ENCODE measurements at places on chromosomes 4 and X.

DNA sequence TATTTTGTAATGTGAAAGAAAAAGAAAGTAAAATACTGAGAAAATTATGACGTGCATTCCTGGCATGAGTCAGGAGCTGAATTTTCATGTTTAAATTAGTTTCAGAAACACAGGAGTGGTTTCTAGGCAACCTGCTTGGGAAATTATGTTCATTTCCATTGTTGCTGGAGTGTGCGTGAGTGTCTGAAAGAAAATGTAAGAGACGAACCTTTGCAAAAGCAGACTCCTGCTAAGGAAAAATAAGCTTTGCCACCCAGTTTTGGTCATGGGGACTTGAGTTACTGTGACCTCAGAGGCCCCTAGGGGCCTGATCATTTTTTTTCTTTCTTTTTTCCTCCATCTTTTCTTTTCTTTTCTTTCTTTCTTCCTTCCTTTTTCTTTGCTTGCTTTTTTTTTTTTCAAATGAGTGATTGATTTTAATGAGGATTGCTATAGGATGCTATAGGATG lies 18.8 kb upstream of the CHRNA9 start:
- H3K36me3 ChIP-seq: peaks cover 2% of the 10 kb centered on the region
- peak overlapping the region; percentile 74 for H3K4me3 ChIP-seq
- peaks cover 9% of the 10 kb centered on the region for H3K4me1 ChIP-seq
- no peak for DNase-seq

DNA sequence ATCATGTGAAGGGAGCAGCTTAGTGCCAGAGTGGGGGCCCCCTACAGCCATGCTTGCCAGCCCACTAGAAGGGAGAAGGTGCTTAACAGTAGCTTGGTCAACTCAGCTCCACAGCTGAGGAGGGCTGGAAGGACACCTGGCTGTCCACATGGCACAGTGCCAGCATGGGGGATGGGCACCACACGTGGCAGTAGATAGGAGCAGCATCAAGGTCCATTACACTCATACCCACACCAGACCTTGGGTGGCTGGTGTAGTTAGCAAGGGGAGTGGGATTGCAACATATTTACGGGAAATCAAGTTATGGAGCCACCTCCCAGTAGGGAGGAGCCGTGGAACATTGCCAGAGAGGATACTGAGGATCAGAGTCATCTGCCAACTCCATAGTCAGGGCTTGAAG lies 37.9 kb upstream of the SLC4A4 start:
- no peak for DNase-seq
- peaks cover 12% of the 10 kb centered on the region for H3K4me1 ChIP-seq
- H3K27me3 ChIP-seq: no peaks in the 10 kb centered on the region

DNA sequence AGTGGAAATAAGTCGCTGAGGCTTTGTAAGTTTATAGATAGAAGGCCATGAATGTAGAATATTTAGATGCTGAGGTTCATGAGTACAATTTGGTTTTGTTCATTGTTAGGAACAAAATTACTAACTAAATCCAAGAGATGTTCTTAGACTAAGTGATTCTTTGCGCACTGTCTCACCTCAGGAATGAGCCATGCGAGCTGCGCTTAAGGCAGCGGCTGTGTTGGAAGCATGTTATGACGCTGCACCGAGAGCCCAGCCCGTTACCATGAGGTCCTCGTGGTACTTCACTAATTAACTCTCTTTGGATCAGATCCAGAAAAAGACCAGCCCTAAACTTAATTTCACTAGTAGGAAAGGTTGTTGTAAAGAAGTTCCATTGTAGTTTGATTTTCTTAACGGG lies 166.2 kb downstream of the RAPGEF2 start:
- peaks cover 5% of the 10 kb centered on the region for H3K36me3 ChIP-seq
- H3K4me3 ChIP-seq: no peak overlapping the region
- no peaks in the 10 kb centered on the region for H3K27me3 ChIP-seq
- H3K27ac ChIP-seq: no peak overlapping the region
- no peak for DNase-seq

DNA sequence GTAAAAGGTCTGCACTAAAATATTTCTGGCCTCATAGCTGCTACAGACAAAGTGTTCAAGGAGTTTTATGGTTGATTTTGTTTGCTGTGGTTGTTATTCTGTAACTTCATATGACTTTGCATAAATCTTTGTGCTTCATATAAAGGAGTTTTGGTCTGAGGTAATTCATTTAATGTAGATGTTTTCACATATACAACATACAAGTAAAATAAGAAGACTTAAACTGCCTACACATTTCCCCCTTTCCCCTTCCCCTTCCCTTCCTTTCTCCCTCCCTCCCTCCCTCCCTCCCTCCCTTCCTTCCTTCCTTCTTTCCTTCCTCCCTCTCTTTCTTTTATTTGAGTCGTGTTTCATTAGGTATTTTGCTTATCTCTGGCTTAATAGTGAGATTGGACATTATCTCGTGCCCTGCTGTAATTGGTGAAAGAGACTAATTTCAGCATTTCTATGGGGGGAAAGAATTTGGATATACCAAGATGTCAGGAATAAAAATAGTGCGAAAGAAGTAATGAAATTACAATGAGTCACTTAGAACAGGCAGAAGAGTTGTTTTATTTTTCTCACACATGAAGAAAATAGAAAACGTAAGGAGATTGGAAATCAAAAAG lies 144.9 kb upstream of the MAD2L1 start:
- H3K27ac ChIP-seq: no peak overlapping the region
- H3K36me3 ChIP-seq: no peaks in the 10 kb centered on the region
- no peaks in the 10 kb centered on the region for H3K27me3 ChIP-seq
- H3K4me1 ChIP-seq: no peaks in the 10 kb centered on the region
- H3K4me3 ChIP-seq: no peak overlapping the region

DNA sequence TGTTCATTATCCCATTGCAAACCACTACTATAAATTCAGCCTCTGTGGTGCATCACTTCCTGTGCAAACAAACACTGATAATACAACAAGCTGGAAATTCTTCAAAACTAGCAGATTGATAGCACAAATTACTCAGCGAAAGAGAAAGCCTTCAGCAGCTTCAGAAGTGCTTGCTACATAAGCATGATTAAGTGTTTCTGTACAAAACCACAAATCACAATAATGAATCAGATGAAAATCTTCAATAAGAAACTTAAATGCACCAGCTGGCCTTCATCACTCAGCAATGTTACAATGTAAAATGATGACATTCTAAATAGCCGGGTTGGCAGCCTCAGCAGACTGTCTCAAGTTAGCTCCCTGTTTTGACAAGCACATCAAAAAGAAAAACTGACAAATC lies 262.2 kb downstream of the SPOCK3 start:
- H3K4me3 ChIP-seq: no peak overlapping the region
- H3K27ac ChIP-seq: no peak overlapping the region
- H3K36me3 ChIP-seq: no peaks in the 10 kb centered on the region
- H3K4me1 ChIP-seq: no peaks in the 10 kb centered on the region
- DNase-seq: no peak

DNA sequence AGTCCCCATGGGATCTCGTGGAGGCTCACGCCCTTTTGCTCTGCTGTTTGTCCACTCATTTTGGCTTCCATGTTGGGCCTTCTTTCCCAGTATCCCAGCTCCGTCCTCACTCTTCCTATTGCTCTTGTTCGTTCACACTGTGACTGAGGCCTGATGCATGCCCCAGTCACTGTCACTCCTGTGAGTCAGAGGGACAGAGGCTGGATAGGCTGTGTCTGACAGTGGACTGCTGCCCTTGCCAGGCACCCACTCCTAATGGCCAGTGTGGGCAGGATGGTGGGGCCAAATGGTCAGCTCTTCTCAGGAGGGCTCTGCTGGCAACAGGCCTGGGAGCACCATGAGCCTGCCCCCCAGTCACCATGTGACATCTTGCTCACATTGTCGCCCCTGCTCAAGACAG lies 40.0 kb downstream of the HADH start:
- H3K4me3 ChIP-seq: no peak overlapping the region
- H3K27ac ChIP-seq: peak overlapping the region; percentile 90
- no peaks in the 10 kb centered on the region for H3K27me3 ChIP-seq
- peaks cover 8% of the 10 kb centered on the region for H3K4me1 ChIP-seq

- no peak overlapping the region for H3K4me3 ChIP-seq
- peaks cover 52% of the 10 kb centered on the region for H3K36me3 ChIP-seq
- H3K27ac ChIP-seq: no peak overlapping the region
- no peak for DNase-seq
Measured at GRCh38 chrX:2618516-2618915, 72.6 kb upstream of the CD99 start.

- H3K27ac ChIP-seq: no peak overlapping the region
- H3K4me1 ChIP-seq: no peaks in the 10 kb centered on the region
- H3K4me3 ChIP-seq: no peak overlapping the region
- peaks cover 29% of the 10 kb centered on the region for H3K27me3 ChIP-seq
- peaks cover 3% of the 10 kb centered on the region for H3K36me3 ChIP-seq
Measured at GRCh38 chr4:176300565-176300964, 19.2 kb upstream of the SPCS3 start.

DNA sequence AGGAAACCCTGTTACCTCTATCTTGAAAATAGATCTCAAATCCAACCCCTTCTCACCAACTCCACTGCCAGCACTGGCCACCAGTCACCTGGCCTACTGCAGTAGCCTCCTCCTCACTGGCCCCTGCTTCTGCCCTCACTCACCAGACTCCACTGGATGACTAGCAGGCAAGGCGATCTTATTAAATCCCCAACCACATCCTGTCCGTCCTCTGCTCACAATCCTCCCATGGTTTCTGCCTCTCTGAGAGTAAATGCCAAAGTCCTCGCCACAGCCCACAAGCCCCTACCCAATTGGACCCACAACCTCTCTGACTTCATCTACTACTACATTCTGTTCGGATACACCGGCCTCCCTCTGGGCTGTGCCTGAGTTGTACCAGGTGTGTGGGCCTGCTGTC lies 5.4 kb upstream of the PIM2 start:
- no peak for DNase-seq
- H3K27me3 ChIP-seq: no peaks in the 10 kb centered on the region
- H3K36me3 ChIP-seq: peaks cover 65% of the 10 kb centered on the region
- peaks cover 19% of the 10 kb centered on the region for H3K4me1 ChIP-seq
- peak overlapping the region; percentile 24 for H3K4me3 ChIP-seq
- H3K27ac ChIP-seq: peak overlapping the region; percentile 97

GRCh38 chr4:152735396-152735859 lies 44.1 kb downstream of the TIGD4 start:
- H3K27ac ChIP-seq: no peak overlapping the region
- no peak overlapping the region for H3K4me3 ChIP-seq
- no peaks in the 10 kb centered on the region for H3K36me3 ChIP-seq
- H3K4me1 ChIP-seq: peaks cover 3% of the 10 kb centered on the region
- no peak for DNase-seq
- H3K27me3 ChIP-seq: peaks cover 4% of the 10 kb centered on the region

DNA sequence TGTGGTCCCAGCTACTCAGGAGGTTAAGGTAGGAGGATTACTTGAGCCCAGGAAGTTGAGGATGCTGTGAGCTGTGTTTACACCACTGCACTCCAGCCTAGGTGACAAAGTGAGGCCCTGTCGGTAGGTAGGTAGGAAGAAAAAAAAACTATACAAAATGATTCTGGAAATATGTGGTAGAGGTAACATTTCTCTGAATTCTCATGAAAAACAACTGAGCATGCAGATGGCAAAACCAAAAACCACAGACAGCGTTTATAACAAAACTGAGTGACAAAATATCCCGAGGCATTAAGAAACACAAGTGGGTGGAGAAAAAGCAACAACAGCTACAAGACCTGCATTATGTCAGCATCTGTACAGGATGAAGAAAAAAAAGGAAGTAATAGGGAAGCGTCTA lies 211.7 kb downstream of the DLG3 start:
- H3K36me3 ChIP-seq: no peaks in the 10 kb centered on the region
- no peak overlapping the region for H3K4me3 ChIP-seq
- DNase-seq: no peak
- no peaks in the 10 kb centered on the region for H3K27me3 ChIP-seq
- peaks cover 7% of the 10 kb centered on the region for H3K4me1 ChIP-seq

DNA sequence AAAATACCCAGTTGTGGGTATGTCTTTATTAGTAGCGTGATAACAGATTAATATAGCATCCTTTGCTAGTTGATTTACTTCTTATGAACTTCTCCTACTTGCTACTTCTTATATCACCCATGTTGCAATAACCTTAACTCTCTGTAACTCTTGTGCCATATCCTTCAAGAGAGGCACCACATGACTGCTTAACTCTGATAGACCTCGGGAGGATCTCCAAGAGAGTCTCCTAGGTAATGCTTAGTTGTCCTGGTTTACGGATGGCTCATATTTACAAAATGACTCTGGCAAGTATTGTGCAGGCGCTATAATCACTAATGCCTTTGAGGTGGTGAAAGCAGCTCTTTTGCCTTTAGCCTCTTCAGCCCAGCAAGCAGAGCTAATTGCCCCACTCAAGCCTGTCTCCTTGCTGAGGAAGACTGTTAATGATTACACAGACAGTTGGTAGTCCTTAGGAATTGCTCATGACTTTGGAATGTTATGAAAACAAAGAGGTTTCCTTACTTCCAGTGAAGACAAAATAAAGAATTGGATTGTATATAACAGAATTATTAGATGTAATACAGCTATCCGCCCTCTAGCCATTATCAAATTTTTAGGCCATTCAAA lies 1305.8 kb downstream of the PCDH7 start:
- H3K4me3 ChIP-seq: no peak overlapping the region
- no peak for DNase-seq
- no peaks in the 10 kb centered on the region for H3K4me1 ChIP-seq
- no peaks in the 10 kb centered on the region for H3K27me3 ChIP-seq
- no peak overlapping the region for H3K27ac ChIP-seq

- H3K27me3 ChIP-seq: peaks cover 12% of the 10 kb centered on the region
- H3K4me1 ChIP-seq: no peaks in the 10 kb centered on the region
- no peaks in the 10 kb centered on the region for H3K36me3 ChIP-seq
Measured at GRCh38 chr4:88813013-88813412, 115.4 kb upstream of the NAP1L5 start.

DNA sequence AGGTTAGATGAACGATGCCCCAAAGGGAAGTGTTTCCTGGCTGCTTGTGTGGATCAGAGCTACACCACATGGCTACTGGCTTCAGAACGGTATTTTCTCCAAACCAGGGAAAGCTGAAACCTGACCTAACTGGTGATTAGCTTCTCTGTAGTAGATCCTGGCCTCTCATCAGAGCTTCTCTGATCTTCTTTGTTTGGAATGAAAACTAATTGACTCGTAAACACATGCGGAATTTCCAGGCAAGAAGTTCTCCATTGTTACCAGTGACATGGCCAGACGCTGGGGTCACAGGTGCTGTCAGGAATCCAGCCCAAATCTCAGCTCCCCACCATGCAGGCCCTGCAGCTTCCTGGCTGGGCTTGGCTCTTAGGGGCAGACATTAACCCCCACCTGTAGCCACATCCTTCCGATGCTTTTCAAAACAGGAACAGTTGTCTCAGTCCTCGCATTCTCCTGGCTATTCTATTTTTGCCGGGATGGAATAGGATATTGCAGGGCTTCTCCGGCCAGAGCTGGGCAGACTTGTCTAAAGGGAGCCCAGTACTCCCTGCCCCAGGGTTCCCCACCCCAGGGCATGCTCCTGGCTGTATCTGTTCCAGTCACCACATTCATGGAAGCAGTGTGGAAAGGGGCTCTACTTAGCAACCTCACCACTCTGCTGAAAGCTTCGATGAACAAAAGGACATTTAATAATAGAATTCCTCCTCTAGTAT lies 305.4 kb upstream of the F9 start:
- no peak for DNase-seq
- no peaks in the 10 kb centered on the region for H3K27me3 ChIP-seq
- H3K4me1 ChIP-seq: no peaks in the 10 kb centered on the region

GRCh38 chr4:41819621-41820020 lies 71.1 kb upstream of the PHOX2B start:
- H3K27ac ChIP-seq: no peak overlapping the region
- DNase-seq: no peak
- no peak overlapping the region for H3K4me3 ChIP-seq
- no peaks in the 10 kb centered on the region for H3K36me3 ChIP-seq
- no peaks in the 10 kb centered on the region for H3K4me1 ChIP-seq

GRCh38 chr4:153733751-153734448 lies 25.9 kb downstream of the RNF175 start:
- H3K27ac ChIP-seq: no peak overlapping the region
- DNase-seq: no peak
- no peaks in the 10 kb centered on the region for H3K4me1 ChIP-seq
- no peaks in the 10 kb centered on the region for H3K36me3 ChIP-seq

Measured in effector memory CD8-positive, alpha-beta T cell (primary cell).